ENCODE measurements at places on chromosomes 2 and 18.

DNA sequence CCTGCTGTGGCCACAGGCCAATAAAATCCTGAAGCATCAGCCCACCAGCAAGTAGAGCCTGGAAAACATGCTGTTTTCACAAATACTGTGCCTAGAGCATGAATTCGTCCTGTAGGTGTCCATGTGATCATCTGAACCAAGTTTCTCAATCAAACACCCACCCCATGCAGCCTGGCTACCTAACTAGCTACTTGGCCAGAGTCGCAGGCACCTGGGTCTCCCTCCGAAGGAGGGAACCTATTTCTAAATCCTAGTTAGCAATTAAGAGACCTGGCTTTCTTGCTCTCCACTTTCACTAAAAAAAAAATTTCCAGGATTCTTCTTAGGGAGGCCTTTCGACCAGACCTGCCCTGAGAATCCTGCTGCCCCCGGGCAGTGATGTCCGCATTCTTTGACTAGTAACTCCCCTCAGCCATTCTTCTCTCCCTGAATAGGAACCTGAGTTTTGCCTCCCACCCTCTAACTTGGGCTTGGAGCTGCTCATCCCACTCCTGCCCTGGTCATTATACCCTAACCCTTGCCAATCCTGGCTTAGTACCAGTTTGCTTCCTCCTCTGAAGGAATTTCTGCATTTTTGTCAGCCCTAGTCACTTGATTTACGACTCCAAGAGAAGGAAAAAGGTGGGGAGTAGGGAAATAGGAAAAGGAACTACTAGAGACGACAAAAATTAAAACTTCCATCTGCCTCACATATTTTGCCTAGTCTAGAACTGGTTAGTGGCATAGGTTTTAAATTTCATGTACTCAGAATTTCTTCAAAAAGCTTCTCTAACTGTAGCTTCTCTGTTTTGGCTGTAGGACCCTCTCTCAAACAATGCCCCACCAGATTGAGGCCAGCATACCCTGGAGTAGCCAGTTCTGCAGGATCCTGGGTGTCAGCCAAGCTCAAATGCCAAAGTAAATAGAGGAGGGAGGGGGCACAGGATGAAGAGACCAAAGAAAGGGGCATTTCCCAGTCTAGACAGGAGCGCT, 25.4 kb upstream of the TANK start:
- no peak for DNase-seq

DNA sequence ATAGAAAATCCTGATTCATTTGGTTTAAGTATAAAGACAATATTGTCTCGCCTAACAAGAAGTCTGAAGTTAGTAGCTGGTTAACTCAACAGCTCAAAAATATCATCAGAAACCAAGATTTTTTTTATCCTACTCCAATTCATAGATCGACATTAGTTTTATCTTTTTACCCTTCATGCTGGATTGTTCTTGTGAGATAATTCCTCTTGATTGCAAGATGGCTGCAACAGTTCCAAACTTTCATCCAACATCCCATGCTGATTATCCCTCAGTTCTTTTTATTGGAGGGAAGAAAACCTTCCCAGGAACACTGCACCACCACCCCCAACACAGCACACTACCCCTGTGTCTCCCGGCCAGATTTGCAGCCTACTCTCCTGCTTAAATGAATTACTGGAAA, 370.2 kb upstream of the RAB6C start:
- no peak for DNase-seq

DNA sequence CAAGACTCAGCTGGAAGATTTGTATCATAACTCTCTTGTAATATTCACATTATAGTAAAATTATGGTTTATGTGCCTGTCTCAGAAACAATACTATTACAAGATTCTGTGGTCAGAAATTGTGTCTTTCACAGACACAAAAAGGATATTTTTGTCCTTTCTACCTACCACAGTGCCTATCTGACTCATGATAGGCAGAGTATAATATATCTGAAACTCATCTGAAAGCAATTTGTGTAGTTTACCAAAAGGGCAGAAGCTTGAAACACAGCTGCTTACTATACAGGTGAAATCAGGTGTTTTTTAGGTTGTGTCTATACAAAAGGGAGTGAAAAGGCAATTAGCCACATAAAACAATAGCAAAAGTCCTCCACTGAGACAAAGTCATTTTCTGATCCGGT, 10.9 kb downstream of the TMEM200C start:
- no peak for DNase-seq

- DNase-seq: no peak
Measured at GRCh38 chr2:98463551-98463971, 18.9 kb downstream of the INPP4A start.

- DNase-seq: no peak
Measured at GRCh38 chr2:165757906-165758675, 36.0 kb downstream of the GALNT3 start.
